ENCODE measurements at places on chromosomes 1 and 21.
A peak's percentile ranks its signal among the peaks of the same experiment; 100 is the strongest.

DNA sequence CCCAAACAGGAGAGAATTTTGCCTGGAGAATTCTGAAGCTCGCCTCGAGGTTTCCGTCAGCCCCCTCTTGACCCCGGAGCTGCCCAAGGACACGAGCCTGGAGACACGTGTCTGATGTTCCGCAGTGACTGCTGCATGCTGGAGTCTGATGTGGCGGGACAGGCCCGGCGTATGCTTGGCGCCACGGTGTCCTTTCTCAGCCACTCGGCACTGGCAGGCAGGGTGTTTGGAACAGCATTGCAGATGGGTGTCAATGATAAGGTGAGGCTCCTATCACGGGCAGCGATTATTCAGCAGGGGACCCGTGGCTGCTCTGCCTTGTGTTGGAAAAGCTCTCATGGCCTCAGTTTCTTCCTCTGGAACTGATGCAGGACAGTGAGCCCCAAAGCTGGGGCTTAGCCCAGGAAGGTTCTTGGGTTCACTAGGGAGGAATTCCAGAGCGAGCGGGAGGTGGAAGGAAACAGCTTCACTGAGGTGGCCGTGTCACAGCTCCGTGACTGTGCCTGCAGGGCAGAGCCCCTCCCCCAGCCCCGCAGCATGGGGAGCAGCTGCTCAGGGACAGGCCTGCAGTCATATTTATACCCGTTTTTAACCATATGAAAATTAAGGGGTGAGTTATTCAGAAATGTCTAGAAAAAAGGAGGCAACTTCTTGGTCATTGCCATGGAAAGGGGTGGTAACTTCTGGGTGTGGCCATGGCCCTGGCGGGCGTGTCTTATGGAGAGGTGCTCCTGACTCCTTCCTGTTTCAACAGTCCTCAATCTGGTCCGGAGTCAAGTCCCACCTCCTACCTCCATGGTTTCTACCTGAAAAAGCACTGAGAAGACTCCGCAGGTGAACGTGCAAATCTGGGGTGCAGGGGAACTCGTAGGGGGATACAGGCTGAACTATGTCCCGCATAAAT, 123.4 kb downstream of the SIK1 start:
- no peak for DNase-seq

- no peak for DNase-seq
These were observed 240.3 kb downstream of the VAV3 start for GRCh38 chr1:107724648-107725047.

DNA sequence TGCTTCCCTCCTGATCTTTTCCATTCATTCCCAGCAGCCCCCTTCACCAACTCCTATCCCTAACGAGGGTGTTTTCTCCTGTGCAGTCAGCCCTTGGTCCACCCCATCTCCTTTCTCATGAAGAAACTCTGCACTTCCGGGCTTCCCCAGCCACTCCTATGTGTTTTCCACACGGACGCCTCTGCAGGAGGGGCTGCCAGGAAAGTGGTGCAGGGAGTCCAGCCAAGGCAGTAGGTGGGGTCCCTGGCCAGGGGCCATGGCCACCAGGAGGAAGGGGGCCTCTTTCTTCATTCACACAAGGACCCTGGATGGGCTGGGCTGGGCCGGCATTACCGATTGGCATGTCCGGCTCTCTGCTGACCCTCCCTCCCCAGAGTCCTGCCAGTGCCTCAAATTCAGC, 72.8 kb upstream of the EFHD2 start:
- DNase-seq = no peak

GRCh38 chr1:31843506-31843905, 27.7 kb upstream of the SPOCD1 start:
- DNase-seq = no peak

- DNase-seq = no peak
These were observed 178.2 kb downstream of the KCNK2 start for GRCh38 chr1:215260711-215261110.

DNA sequence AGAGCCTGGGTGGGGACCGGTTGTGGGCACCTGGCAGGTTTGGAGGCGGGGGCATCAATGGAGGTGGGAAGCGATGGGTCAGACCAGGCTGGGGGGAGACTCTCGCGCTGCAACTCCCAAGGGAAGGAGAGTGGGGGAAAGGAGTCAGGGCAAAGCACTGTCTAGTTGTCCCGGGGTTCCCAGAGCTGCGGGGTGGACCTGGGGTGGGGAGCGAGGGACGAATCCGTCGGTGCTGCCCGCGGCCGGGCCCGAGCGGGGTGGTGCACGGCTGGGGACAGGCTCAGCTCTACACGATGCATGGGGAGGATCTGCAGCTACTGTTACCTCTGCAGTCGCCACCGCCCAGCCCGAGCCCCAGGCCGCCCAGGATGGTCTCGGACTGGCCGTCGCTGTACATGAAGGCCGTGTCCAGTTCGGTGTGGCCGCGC, 427 bp downstream of the AKR7A2 start:
- DNase-seq = no peak

DNA sequence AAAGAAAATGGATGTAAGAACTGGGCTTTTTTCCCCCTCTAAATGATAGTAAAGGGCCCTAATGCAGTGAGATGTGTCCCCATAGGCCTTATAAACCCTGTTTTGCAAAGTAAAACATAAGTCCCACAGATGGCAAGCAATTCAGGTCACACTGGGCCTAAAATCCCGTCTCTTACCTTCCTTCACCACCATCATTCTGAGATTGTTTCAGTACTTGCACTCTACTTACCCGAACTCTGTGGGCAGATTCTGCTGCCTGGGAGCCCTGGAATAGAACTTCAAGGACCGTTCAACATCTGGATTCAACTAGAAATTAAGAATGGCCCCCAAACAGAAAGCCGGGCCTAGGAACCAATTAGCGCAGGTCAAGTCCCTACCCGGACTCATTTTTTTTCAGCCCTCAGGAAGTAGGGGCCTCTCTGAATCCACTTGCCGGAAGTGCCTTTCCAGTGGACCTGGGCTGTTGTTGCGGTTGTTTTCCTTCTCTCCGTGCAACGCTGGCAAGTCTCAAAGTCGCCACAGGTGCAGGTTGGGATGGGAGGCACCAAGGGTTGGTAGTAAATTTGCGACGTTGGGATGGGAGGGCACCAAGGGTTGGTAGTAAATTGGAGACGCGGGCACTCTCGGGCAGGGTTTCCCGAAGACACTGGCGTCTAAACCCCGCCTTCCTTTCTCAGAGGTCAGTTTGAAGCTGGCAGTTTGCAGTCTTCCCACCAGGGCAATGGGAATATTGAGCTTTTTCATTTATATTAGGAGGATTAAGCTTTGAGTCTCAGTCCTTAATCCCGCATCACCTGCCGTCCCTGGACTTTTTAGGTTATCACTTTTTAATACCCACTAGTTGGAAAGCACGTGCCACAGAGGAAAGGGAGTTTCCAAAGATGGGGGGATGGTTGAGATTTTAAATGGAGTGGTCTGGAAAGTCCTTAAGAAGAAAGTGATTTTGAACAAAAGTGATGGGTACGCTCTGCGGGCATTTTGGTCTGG, at the start of gene TMEM69:
Gene TMEM69, plus strand, starts transcription at position 428 of the 987 bp plus-strand sequence. CDS start 2,888 bp downstream, outside the sequence.
- peak; percentile 53 for DNase-seq

- DNase-seq = no peak
These were observed 34.5 kb upstream of the GPR37L1 start for GRCh38 chr1:202088206-202088605.

GRCh38 chr1:152047413-152047729, 10.6 kb upstream of the S100A11 start:
- no peak for DNase-seq

DNA sequence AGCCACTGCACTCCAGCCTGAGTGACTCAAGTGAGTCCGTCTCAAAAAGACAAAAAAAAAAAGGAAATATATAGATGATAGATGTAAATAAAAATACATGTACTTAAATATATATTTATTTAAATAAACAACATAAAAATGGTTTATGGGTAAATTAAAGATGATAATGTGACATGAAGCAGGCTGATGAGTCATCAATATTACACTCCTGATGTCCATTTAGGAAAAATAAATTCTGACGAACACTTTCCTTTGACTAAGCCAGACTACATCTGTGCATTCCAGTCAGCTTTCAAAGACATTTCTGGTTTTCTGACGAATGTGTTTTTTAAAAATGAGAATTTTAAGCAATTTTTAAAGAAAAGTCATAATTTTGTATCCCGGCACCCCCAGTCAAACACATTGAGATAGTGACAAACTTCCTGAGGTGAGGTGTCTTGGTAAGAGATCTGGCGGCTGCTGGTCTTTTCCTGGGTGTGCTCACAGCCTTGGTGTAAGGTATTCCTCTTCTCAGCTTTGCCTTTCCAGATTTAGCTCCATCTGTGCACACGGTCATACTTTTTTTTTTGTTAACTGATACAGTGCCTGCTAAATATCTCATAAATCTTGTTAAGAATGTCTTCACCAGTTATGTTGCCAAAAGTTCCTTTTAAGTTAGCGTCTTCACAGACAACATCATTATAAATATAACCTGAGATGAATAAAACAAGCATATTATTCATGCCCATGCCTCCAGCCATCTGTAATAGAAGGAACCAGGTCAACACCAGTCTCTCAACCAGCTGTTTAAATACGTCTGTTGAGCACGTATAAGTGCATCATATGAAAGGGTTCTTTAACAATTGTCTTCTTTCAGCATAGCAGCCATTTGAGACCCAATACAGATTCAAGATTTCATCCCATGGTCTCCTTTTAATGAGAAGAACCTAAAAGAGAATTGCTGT, 214.5 kb upstream of the PLD5 start:
- DNase-seq = no peak

DNA sequence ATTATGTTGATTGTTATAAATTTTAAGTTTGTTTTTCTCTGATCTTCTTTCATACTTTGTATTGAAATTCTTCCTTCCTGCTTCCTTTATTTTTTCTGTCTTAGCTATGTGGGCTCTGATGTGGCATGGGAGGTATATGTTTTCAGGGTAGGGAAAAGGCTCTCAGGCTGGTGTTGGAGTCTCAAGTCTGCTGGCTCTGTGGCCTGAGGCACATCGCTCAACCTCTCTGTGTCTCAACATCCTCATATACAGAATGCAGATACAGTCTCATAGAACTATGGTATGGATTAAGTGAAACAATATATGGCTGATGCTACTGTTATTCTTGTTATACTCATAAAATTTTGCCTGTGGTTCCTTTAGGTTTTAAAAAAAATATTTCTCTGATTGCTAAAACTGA, 105.9 kb downstream of the KCNN3 start:
- DNase-seq = no peak

DNA sequence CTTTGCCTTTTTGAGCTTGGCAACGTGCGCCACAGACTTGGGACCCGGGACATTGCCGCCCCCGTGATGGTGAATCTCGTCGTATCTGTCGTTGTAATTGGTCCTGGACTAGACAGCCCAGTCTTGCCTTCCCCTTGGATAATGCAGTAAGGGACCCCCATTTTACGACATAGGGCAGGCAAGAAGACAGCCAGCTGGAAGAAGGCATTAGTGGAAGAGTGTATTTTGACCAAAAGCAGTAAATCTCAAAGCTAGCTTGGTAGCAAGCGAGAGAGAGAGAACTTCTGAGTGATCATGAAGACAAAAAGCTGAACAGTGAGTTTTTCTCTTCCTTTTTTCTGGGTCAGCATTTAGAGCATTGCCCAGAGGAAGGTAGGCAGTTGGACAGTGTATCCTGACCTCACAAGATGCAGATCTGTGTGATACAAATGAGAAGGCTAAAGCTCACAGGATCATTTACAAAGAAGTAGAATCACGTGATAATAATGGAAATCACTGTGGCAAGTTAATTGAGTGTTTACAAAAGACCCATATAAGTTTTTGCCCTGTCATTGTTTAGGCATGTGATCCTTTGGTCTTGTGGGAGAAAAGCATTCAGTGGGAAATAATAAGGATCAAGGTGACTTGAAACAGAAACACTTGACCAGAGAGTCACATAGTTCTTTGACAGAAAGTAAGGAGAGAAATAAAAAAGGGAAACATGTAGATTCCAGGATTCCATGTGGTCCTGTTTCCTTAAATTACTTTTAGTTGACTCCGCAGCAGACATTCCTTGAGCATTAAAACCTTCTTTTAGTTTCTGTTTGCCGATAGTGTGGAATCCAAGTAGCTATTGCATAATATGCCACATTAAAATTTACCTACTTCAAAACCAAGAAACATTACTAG, 66.3 kb downstream of the CNST start:
- no peak for DNase-seq

DNA sequence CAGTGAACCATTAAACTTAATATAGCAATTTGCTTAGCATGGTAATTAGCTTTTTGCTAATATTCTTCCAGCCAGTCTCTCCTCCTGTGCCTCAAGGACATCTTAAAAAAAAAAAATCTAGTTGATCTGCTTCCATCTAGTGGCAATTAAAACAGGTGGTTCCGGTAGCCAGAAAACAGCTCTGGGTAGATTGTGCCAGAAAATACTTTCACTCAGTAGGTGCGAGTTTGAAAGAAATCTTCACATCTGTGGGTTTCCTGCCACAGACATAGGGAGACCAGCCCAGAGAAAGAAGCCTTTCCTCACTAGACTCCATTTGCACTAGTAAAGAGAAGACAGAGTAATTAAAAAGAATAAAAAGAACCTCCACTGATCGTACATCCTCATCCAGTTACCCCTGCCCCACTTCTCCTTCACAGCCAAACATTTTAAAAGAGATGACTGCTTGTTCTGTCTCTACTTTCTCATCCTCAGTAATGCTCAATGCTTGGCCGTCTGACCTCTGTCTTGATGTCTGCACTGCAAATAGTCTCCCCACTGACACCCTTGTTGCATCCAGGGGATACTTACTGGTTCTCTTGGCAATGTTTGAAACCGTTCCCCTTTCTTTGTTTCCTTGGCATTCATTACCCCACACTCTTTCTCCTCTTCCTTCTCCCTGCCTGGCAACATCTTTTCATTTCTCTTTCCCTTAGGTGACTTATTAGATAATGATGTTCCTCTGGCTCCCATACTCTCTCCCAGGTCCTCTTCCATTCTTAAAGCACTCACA, 16.9 kb downstream of the SELL start:
- no peak for DNase-seq

- no peak for DNase-seq
These were observed 45.9 kb downstream of the SLX9 start for GRCh38 chr21:44985441-44986401.

- DNase-seq = no peak
These were observed 37.4 kb upstream of the ERRFI1 start for GRCh38 chr1:8063298-8064036.

DNA sequence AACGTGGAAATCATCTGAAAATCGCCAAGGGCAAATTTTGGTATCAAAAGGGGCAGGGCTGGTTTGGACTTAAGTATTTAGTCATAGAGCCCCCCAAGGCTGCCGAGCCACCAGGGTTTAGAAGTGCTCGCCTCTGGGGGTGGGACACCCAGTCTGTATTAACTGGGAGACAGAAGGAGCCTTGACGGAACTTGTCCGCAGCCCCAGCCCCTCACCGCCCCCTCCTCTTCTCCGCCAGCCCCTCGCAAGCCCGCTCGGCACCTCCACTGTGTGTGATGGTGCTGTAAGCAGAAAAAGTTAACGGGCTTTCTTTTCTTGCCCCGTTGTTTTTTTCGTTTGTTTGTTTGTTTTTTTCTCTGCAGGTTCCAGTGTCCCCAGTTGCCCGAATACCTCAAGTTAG, 37.5 kb upstream of the KDM4A start:
- DNase-seq = no peak
